Stimulated activated CD8-positive, alpha-beta memory T cell treated with anti-CD3 and anti-CD28 coated beads, Interleukin-15, amount 100 ng/mL, for 1 hour (primary cell): ENCODE measurements at places on chromosomes 5 and 9.

- DNase-seq, result no peak
Observed at GRCh38 chr5:134736173-134736812, 2.1 kb upstream of the CAMLG start.

DNA sequence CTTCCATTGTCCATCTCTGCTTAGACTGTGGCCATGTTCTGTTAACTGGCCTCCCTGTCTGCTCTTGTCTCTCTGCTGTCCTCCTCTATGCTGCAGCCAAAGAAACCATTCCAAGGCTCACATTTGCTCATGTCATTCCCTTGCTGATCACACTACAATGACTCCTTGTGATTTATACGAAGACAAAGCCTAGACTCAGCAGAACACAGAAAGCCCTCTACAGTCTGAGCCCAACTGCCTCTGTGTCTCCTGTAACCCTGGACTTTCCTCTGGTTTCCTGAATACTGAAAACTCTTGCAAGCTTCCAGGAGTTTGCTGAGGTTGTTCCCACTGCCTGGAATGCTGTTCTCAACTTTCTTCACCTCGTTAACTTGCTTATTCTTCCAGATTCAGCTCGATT is 191.8 kb downstream of the TMEM38B start:
- DNase-seq, result no peak

DNA sequence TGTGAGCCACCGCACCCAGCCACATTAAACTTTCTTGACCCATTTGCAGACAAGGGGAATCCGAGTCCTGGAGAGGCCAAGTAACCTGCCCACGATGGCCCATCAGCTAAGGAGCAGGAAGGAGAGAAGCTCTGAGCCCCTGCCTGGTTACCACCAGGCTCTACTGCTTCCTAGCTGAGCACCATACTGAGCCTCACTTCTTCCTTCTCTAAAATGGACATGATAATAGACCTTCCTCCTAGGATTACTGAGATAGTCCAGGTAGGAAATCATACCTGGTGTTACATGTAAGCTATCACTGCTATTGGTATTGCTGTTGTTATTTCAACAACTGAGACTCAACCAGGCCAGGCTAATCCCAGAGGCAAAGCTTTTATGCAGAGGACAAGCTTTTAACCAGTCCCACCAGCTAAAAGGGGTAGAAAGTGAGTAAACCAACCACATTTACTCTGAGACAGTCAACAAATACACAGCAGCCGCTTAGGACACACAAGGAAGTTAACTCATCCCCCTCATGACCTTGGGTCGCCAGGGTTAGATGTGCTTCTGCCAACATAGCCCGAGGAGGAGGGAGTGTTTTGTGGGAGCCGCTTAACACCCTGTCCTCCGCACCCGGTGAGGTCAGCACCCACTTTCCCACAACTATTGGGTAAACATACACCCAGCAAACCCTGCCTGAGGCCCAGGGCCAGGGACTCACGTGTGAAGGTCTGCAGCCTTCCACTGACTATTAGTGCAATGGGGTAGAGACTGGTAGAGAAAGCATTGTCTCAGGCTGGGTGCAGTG is 20.6 kb upstream of the PTGES start:
- DNase-seq, result no peak

DNA sequence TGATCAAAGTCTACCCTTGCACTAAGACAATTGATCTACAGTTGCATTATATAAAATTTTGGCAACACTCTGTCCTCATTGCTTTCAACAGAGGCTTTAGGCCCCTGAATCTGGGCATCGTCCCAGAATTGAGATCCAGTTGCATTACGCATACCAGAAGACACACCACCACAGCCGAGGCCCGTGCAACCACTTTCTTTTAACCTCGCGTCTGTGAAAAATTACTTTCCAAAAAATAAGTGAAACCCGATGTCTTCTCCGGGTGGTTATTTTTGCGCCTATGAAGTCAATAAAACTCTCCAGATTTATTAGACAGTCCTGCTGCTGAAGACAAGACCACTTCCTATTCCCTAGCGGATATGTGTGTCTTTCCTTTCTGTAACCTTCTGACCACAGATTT is 52.1 kb upstream of the NFIB start:
- DNase-seq, result no peak

- DNase-seq, result peak; percentile 15
Observed at GRCh38 chr9:123339666-123340510, 16.1 kb upstream of the CRB2 start.

DNA sequence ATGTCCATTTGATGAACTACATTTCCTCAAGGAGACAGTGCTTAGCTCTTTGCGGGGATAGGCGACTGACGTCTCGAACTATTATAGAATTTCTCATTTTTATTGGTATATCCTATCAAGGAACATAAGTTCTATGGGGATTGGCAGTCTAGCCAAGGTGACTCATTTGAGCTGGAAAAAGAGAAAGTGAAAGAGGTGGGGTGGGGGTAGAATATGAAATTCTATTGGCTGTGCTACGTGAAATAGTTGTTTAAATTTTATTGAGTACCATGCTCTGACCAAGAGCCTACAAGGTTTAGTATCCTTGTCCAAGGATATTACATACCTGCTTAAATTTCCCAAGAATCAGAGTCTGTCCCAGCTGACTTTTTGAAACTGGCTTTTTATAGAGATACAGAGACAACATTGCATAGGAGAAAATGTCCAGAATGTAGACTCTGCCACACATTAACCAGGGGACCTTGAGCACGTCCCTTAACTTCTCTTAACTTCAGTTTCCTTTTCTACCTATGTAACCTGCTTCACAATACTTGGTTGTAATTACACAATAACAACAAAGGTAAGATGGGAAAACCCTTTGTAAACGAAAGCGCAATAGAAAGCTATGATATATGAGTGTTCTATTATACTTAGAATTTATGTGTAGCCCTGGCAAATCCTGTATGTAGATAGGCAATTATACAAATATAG is 226.4 kb upstream of the WWC1 start:
- DNase-seq, result no peak
